ENCODE measurements at places on chromosomes 12 and 14.

- DNase-seq = no peak
Observed at GRCh38 chr12:9796346-9796745, 30.9 kb upstream of the KLRF1 start.

GRCh38 chr14:103569408-103569807 lies 6.6 kb downstream of the COA8 start:
- DNase-seq = no peak

GRCh38 chr14:31894351-31894750 lies 182.8 kb upstream of the ARHGAP5 start:
- peak; percentile 1 for DNase-seq

DNA sequence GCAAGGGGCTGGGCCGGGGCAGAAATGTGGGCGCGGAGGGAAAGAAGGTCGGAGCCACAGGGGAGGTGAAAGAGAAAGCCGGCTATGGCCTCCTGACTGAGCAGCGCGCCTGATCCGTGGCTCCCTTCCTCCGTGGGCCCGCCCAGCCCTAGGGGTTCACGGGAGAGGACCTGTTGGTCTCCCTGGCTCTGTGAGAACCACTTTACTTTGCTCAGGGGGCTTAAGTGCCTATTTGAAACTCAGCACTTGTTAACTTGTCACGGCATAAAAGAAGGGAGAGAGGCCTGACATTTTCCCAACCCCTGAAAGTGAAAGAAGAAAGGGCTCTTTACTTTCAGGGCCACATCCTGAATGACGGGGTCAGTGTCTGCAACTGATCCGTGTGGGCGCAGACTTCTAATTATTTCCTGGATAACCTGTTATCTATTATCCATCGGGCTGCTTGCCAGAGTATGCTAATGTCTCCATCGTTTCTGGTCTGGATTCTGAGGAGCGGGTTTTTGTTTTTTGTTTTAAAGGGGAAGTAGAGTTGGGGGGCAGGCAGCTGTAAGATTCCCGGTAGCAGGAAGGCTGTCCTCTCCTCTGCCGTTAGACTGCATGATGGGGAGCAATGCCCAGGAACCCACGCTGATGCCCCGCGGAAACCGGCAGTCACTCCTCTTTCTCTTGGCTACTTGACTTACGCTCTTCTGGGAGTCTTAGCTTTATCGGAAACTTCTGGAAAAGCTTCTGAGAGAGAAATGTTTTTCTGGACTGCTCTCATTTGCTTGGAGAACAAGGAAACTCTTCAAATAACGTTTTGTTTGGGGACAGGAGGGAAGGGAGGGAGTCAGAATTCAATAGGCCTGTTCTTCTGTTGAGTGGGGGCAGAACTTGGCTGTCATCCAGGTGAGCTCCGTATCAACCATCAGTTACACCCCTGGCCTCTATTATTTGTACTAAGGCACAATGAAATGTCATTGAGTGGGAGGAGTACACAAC lies 127.7 kb upstream of the MAX start:
- DNase-seq = peak; percentile 48

GRCh38 chr12:132516095-132517012 lies 26.4 kb downstream of the FBRSL1 start:
- no peak for DNase-seq
